ENCODE measurements at places on chromosomes 3 and 15.

DNA sequence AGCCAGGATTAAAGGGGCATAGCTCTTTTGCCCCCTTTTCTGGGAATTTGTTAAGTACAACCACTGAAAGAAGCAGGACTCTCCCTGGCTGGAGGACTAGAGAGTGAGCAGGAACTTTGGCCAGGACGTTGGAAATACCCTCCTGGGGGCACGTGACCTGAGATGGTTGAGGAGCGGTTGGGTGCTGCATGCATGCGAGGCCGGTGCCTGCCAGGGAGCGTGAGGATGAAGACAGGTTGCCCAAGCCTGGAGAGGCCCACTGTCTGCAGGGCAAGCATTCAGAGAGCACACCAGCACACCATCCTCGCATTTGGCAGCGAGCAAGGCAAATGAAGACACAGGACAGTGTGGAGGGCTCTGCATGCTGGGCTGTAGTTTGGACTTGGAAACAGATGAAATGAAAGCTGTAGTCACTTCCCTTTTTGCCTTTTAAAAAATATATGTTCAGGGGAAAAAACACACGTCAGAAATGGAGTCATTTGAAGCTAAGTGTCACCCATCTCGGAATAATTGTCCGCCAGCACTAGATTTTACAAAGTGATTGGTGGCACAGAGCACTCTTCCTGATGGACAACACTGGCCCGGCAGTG, 217.6 kb downstream of the SLCO3A1 start:
- DNase-seq = no peak

GRCh38 chr15:51416129-51416528, 74.7 kb downstream of the GLDN start:
- DNase-seq = no peak

DNA sequence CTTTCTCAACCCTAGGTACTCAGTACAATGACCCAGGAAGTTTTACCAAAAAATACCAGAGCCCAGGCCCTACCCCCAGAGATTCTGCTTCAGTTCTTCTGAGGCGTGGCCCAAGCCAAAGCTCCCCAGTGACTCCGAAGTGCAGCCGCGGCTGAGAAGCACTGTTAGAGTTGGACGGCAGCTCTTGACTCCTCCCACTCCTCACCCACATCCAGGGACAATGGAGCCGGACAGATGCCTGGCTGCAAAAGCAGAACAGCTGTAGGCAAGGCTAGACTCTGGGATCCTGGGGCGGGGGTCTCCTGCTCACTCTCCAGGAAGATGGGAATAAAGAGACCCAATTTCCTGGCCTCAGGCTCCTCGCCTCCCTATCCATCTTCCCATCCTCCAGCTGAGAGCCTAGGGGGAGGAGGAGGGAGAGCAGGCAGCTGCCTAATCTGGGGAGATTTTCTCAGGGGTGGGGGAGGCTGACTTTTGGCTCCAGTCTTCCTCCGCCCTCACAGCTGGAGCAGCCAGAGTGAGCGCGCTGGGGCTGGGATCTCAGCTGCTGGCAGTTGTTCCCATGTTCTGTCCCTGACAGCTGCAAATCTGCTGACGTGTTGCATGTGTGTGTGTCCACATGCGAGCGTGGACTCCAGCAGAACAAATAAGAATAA, 223.8 kb downstream of the OPA1 start:
- DNase-seq = no peak

GRCh38 chr3:150451329-150452048, 43.4 kb downstream of the TSC22D2 start:
- no peak for DNase-seq

DNA sequence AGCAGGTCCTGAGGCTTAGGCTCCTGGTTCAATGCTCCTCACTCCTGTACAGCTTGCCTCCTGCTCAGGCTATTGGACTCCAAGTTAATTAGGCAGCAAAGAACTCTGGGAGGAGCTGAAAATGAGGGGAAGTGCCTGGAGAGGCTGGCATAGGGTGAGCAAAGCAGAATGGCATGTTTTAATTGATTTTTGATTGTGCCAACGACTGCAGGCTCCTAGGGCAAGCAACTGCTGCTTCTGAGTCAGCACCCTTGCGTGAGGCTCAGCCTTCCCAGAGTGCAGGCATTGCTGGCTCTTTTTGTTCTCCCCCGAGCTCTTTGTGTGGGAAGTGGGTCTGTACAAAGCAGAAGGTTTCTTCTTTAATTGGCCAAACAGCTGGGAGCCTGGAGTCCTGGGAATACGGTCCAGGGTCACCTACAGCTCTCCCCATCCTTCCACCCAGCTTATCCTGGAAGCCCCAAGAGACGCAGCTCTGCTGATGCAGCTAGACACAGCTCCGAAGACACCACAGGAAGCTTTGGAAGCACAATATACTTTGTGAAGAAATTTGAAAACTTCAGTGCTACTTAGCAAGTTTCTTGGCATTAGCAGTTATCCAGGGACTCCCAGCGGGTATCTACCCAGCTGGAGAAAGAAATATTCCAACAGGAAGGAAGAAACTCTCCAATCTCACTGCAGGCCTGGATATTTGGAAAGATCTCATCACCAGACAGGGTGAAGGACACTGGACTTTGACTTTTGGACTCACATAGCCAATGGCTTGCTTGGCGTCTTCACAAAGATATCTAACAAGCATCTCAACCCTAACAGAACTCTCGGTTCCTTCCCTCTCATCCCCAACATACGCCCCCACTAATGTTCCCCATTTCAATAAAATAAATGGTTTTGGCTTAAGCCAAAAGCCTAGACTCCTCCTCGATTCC, 76.8 kb downstream of the BDH1 start:
- no peak for DNase-seq

DNA sequence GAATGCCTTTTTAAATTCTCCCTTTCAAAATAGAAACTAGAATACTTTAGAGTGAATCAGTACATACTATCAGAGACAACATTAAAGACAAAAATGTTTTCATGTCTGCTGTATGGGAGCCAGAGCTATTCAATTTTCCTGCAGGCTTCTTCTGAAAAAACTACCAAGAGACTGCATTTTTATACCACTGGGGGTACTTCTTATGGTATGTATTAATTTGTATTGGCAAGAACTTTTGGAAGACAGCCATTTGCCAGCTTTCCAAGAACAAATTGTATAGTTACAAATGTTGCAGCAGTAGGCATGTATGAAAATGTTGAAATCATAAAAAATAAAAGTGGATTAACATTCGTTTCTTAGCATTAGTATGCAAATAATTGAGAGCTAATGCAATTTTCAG, 1010.0 kb upstream of the CADM2 start:
- DNase-seq = no peak

DNA sequence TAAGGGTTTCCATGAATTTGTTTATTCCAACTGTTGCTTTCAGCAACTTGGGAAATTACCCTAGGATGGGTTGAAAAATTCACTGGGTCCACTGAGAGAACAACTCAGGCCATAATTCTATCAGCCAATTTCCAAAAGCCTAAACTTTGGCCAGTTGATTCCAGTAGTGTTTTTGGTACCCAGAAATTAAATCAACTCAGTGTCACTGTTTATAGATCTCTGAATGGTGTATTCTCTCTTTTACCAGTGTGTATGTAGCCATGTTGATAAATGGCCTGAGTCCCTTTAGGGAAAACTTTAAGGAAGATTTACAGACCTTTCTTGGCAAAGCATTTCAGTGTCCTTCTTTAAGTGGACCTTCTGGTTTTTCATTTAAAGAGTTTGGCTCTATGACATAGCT, 636.4 kb downstream of the OTOL1 start:
- no peak for DNase-seq

DNA sequence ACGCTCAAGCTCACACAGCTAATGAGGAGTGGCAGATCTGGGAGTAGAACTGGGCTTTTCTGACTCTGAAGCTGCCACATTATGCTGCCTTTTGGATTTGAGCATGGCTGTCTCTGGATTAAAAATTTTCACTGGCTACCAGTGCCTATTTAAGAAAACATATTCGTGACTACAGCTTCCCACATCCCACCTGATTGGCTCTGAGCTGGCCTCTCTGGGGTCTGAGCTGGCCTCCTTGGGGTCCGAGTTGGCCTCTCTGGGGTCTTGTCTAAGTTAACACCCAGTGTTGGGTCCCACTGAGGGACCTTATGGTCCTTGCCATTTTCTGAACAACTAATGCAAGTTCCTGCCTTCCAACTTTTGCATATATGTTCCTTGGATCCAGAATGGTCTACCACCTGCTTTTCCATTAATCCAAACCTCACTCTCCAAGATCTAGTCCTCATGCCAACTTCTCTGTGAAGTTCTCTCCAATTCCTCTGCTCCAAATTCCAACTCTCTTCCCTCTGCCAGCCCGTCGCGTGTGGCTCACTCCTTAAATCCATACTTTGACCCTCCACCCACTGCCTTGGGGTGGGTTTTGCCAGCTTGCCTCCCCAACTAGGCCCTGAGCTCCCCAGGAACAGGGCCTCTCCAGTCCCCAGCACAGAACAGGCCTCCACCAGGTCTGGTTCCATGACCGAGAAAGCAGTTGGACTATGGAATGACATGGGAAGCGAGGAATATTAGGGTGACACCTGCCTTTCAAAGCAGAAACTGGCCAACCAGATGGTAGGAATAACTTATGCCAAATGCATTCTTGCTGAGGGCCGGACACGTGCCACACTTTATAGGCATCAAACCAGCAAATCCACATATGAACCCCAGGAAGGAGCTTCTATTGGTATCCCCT, 42.5 kb downstream of the ATP2B2 start:
- no peak for DNase-seq

GRCh38 chr3:108035751-108036150, 55.1 kb downstream of the CD47 start:
- DNase-seq = no peak

DNA sequence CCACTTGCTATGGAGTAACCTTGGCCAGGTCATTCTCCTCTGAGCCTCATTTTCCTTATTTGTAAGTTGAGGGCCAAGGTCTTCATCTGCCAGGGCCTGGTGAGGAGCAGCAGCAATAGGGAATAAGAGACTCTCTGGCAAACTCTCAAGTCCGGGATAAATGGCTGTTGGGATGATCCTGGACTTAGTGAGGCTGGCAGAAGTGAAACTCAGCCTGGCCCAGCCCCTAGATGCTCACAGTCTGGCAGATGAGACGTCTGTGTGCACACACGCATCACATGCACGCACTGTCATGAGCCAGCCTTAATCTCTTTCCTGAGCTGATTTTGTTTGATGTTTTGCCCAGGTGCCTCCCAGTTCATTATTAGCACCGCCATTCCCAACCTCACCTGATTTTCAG, 26.8 kb downstream of the SLC6A6 start:
- DNase-seq = no peak

DNA sequence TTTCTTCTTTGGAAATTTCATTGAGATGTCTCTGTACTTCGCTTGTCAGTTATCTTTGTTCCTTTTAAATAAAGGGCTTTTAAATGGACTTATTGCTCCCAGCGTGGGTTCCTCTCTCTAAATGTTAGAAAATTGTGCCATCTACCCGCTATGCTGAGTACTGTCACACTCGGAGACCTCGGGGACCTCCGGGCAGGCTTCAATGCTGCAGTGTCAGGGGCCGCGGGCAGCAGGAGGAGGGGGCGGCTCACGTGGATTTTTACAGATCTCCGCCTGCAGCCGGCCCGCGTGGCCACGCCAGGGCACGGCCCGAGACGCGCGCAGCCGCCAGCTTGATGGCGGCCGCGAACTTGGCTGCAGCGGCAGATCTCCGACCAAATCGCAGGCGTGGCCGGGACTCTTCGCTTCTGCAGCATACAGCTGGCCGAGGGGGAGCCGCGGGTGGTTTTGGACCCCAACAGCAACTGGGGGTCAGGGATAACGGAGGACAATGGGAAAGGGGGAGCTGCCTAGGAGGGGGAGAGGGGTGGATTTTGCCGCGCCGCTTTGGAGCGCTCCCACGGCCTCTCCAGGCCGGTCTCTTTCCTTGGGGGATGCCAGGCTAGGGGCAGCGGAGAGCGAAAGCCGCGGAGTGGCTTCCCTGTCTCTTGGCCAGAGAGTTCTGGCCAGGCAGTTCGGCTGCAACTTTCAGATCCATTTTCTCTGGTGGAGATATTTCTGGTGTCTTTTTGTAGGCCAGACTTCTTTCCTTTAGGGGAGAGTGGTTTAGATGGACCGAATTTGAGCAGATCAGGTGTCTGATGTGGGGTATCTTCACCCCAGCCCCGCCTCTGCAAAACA, 15.3 kb downstream of the NR2F2 start:
- no peak for DNase-seq

GRCh38 chr3:42613462-42613861, 13.0 kb downstream of the NKTR start:
- DNase-seq = peak; percentile 23

GRCh38 chr3:42071904-42072812, 19.0 kb upstream of the TRAK1 start:
- no peak for DNase-seq

- no peak for DNase-seq
These were observed 4.9 kb downstream of the BBS4 start for GRCh38 chr15:72690938-72691337.

DNA sequence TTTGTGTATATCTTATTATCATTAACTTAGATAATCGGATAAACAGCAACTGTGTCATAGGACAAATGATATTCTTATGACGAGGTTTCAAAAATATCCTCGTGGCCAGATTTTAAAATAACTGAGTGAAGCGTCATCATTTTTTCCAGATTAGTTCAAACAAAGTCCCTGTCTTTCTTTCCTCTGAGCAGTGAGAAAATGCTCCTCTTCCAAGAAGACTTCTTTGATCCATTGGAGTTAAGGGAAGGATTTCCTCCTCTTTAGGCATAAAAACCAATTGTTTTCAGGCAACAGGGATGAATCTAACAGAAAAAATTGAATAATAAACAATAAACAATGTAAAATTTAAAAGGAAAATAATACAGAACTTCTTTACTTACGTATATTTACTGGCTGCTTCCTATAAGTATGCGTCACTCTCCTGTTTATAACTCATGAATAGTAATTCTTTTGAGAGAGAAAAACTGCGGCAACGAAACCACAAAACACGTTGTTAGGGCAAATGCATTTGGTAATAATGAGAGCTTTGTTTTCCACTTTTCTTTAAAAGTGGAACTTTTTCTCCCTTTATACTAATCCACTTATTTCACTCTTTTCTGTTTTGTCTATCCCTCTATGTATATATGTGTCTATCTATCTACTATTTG, 419.4 kb upstream of the ONECUT1 start:
- no peak for DNase-seq

DNA sequence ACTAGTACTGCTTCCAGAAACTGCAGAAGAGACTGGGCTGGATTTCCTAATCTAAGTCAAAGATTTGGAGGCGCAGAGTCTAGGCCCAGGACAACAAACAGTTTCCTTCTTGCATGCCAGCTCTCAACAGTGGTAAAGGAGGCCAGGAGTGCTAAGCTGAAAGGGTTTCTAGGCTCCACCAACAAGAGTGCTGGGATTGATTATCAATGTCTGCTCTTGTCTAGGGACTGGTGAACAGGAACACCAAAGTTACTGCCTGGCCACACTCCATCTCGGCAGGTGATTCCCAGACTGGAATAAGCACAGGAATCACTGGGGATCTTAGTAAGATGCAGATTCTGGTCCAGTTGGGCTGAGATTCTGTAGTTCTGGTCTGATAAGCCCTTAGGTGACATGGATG, 22.8 kb upstream of the FGD5 start:
- no peak for DNase-seq
